ENCODE measurements at places on chromosomes 2 and 18.

DNA sequence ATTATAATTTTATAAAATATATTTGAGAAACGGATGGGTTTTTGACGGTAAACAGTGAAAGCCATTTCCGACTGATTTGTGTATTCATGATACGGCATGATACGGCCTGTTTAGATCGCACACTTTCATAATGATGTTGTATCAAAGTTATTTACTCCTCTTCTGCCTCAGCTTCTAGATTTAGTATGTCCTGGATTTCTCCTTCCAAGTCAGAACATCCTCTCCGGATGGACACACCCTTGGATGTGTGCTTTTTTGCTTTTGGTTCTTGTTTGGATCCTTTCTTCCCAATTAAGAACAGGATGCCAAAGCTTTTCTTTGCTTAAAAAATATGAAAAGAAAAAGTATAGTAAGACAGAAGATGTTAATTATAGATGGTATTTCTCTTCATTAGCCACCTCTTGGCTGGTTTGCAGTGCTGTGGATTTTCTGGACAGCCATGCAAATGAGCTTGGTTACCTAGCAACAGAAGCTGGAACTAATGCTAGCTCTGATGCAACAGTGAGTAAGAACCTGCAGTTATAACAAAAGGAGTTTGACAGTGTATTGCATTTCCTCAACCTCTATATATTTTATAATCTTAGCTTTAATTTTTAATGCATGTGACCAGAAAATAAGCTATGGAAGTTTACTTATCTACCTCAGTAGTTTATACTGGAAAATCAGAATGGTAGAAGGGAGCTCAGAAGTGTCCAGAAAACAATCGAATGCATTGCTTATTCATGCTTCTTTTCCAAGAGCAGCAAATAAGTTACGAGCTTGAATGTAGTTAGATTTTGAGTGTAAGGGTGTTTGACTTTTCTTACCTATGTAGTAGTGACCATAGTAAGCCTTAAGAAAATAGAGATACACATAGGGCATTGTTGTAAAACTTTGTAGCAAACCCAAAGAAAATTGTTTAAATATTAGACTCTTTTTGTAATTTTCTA is 27.9 kb downstream of the RMND5A start:
- no peak for DNase-seq

DNA sequence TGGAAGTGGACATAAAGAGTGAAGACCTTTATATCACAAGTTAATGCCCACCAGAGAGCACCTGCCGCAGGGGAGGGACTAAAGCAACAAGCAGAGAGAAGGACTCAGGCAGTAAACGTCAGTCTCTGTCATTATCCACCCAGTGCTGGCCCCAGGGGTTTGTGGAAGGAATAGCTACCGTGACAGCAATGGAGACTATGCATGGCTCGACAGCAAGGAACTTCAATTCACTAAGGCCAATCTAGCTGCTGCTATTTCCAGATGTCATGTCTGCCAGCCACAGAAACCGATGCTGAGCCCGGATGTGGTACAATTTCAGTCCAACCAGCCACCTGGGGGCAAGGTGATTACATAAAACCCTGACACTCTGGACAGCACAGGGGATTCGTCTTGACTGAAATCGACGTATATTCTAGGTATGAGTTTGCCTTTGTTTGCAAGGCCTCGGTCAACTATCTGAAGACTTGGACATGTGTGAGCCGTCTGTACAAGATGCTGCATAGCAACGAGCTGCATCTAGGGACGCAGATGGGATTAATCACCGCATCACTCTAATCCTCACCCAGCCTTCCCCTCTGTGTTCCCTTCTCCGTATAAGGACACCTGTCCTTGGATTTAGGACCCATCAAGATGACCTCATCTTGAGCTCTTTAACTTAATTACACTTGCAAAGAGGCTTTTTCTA is 154.1 kb upstream of the SH3BP4 start:
- no peak for DNase-seq

DNA sequence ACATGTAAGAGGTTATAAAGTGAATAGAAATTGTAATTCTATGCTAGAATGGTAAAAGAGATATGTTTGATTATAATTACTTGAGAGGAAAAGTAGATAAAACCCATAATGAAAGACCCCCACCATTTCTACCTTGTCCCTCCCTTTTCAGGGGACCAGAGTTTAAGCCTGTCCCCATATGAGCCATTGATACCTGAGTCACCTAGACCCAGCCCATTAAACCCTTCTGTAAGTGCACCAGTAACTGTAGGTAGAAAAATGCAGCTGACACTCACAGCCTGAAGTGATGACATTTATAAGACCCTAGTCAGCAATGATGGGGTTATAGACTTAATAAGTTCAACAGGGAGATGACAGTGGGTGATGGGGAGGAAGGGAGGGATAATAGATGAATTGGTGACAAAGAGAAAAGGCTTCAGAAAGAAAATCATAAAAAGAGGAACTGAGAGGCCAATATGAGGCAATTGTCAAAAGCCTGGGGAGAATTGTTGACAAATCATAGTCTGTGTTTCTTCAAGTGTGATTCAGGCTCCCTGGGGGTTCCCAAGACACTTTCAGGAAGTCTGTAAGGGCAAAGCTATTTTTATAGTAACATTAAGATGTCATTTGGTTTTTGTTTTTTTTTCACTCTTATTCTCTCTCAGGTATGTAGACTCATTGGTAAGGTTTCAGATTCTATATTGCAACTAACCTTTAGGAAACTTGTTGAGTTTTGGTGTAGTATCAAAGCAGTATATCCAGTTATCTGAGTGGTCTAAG is 544.2 kb downstream of the SATB2 start:
- DNase-seq, result no peak

DNA sequence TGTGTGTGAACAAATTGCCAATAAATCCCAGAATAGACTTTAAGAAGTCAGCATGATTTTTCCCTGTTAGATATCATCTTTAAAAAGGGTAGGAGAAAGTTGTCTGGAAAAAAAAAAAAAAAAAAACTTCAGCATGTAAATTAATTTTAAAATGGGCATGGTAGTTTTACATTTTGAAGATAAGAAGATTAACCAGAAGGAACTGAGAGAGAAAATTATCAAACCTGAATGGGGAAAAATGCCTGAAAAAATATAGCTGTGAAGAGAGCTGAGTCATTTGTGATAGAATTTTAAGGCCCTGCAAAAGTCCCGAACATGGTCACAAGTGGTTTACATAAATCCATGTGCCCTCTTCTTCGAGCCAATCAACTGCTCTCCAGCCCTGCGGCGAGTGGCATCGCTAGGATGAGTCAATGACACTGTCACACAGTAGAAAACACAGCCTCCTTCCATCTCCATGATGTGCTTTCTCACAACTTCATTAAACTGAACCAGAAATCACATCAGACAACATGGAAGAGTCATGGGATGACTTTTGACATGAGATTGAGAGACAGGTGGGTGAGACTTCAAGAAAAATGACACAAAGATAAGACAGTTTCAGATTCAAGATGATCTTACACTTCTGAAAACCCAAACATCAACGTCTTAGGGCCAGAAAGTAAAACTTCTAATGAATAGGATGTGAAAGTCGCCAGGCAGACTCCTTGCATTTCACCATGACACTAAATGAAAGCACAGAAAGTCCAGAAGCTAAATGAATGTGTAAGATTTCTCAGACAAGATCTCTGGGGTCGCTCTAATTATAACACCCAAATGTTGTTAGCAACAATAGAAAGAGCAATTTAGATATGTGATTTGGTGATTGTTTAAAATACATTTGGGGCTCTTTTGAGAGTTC is 273.0 kb upstream of the ID2 start:
- DNase-seq, result peak; percentile 63

GRCh38 chr2:95158891-95159619 is 593 bp downstream of the ZNF514 start:
- DNase-seq, result no peak

DNA sequence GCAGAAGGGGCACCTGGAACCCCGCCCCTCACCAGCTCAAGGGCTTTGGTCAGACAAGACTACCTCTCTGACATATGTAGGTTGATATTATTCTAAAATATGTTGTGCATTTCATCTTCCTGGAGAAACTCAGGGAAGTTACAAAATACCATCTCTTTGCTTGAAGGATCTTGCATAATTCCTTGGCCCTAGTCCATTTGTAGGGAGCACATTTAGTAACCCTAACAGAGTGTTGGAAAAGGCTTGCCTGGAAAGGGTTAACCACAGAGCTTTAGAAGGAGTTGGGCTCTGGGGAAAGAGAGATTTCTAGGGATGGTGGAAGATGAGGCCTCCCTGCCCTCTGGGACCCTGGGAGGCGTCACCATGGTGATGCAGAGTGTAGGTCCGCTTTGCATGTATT is 143.0 kb upstream of the SLC1A4 start:
- DNase-seq, result no peak

Measured in activated T-helper 9 cell treated with anti-CD3 and anti-CD28 coated beads, Interleukin-2, amount 50 U/mL, for 16 hours (primary cell).